ENCODE measurements at places on chromosomes 1 and 21. TPM values are rescaled to one million over a fixed set of nuclear protein-coding genes. Genes with fewer than 3 reads are reported as not detected.
A peak's percentile ranks its signal among the peaks of the same experiment; 100 is the strongest.

GRCh38 chr1:203335503-203335902 lies 15.4 kb downstream of the FMOD start:
- DNase-seq = no peak
- H3K27me3 ChIP-seq = peaks cover 13% of the 10 kb centered on the region
- H3K4me1 ChIP-seq = no peaks in the 10 kb centered on the region

- peak; percentile 42 for DNase-seq
- no peak overlapping the region for H3K27ac ChIP-seq
- peaks cover 3% of the 10 kb centered on the region for H3K4me1 ChIP-seq
- H3K4me3 ChIP-seq = no peak overlapping the region
- no peaks in the 10 kb centered on the region for H3K36me3 ChIP-seq
- H3K27me3 ChIP-seq = no peaks in the 10 kb centered on the region
Observed at GRCh38 chr1:77876884-77877283, 11.5 kb upstream of the NEXN start.

DNA sequence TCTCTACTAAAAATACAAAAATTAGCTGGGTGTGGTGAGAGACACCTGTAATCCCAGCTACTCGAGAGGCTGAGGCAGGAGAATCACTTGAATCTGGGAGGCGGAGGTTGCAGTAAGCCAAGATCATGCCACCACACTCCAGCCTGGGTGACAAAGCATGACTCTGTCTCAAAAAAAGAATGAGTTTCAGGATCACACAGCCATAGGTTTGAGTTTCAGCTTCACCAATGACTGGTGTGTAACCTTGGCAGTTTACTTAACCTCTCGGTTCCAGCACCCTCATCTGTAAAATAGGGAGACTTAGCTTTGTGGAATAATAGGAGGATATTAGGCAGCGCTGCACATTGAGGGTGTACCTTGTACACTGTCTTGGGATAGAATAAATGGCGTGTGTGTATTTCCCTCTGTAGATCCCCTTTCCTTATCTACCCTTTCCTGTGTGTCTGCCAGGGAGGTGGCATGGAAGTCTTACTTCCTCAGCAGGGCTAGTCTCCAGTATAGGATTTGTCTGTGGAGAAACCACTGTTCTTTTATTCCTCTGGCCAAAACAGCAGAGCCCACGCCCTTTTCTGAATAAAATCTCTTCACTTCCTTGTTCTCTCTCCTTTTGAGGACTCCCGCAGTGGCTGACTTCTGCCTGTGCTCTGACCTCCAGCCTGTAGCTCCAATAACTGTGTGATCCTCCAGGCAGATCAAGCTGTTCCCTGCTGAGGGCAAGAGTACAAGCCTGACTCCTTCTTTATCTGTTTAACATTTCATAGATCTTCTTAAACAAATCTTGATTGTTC lies 90.4 kb downstream of the HHAT start:
- H3K27me3 ChIP-seq = no peaks in the 10 kb centered on the region
- H3K27ac ChIP-seq = no peak overlapping the region
- no peak for DNase-seq

DNA sequence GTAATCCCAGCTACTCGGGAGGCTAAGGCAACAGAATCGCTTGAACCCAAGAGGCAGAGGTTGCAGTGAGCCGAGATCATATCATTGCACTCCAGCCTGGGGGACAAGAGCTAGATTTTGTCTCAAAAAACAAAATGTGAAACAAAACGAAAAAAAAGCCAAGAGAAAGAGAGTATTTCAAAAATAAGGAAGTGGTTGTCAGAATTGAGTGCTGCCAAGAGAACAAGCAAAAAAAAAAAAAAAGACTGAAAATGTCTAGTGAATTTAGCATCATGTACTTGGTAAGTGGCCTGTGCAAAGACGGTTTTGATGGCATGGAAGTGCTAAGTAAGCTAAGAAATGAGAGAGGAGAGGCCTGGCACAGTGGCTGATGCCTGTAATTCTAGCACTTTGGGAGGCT lies 14.3 kb downstream of the KPNA6 start:
- peaks cover 5% of the 10 kb centered on the region for H3K4me1 ChIP-seq
- H3K4me3 ChIP-seq = no peak overlapping the region
- no peaks in the 10 kb centered on the region for H3K36me3 ChIP-seq
- no peaks in the 10 kb centered on the region for H3K27me3 ChIP-seq
- no peak for DNase-seq

DNA sequence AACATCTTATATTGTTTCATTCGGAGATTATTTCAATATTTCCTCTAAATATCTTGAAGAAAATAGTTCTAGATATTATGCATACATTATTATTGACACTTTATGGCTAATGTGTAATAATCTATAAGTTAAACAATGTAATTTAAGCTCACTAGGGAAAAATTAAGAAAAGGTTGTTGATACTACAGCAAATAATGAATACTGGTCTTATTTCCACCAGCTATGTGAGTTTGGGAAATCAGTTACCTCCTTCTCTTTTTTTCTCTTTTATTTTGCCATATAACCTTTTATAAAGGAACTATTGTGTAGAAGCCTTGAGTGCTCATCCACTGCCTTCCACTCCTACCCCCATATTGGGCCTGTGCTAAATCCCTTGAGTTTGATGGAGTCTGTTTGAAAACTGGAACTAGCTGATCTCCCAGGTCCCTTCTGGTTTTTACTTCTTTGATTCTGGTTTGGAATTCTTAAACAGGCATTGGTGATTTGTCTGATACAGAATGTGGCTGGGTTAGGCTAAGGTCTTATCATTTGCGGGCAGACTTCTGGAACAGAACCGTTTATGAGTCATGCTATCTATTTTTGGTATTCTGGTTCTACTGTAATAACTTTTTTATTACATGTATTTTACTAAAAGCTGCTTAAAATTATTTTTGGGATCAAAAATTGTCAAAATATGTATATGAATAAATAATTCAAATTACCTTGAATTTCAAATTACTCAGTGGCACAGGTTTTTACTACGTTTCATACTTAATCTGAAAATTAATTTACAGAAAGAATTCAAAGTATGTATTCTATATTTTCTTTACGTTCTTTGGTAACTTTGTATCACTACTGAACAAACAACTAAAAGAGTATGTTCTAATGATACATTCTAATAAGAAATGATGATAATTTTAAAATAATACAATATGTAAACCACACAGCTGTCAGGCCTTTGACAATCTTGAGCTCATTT lies 5.0 kb upstream of the CDC14A start:
- H3K27ac ChIP-seq = no peak overlapping the region
- DNase-seq = peak; percentile 73
- H3K27me3 ChIP-seq = no peaks in the 10 kb centered on the region

GRCh38 chr1:32303997-32304622 lies 12.2 kb downstream of the HDAC1 start:
- H3K36me3 ChIP-seq = peaks cover 23% of the 10 kb centered on the region
- H3K27ac ChIP-seq = no peak overlapping the region
- H3K4me3 ChIP-seq = no peak overlapping the region
- H3K27me3 ChIP-seq = no peaks in the 10 kb centered on the region

- DNase-seq = no peak
- no peaks in the 10 kb centered on the region for H3K36me3 ChIP-seq
- H3K27ac ChIP-seq = no peak overlapping the region
Observed at GRCh38 chr1:207027921-207028320, 4.6 kb downstream of the C1orf116 start.

- no peak for DNase-seq
- H3K4me3 ChIP-seq = no peak overlapping the region
- H3K27me3 ChIP-seq = no peaks in the 10 kb centered on the region
- no peak overlapping the region for H3K27ac ChIP-seq
- no peaks in the 10 kb centered on the region for H3K4me1 ChIP-seq
Observed at GRCh38 chr1:96002969-96003964, 718.3 kb upstream of the PTBP2 start.

GRCh38 chr1:192904438-192904895 lies 95.6 kb downstream of the RGS2 start:
- H3K4me1 ChIP-seq = no peaks in the 10 kb centered on the region
- H3K36me3 ChIP-seq = no peaks in the 10 kb centered on the region
- DNase-seq = peak; percentile 96
- H3K4me3 ChIP-seq = peak overlapping the region; percentile 43

DNA sequence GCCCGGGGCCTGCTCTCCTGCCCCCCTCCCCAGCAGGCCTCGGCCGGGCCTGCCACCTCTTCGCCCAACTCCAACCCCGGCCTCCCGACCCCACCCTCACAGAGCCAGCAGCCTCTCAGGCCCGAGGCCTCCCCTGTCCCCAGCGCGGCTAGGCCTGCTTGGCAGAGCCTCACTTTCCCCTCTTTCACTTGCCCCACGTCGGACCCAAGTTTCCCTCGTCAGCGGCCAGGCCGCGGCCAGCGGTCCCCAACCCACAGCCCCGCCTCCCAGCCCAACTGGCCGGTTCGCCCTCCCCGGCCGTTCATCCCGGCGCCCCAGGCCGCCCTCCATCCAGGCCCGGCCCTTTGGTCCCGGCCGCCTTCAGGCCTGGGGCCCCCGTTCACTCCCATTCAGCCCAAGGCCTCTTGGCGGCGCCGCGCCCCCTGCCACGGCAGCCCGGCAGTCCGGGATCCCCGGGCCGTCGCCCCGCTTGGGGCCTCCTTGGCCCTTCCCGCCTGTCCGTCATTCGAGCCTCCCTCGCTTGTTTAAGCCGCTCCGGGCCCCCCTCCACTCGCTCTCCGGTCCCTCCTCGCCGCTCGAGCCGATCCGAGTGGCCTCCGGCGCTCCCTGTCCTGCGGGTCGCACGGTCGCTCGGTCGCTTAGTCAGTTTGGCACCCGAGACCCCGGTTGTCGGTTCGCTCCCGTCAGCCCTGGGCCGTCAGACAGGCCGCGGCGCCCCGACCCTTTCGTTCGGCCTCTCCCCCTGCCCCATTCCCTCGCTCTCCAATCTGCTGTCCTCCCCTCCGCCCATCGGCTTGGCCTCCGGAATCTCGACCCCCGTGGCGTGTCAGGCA lies 1.4 kb downstream of the LRRC41 start:
- H3K4me3 ChIP-seq = peak overlapping the region; percentile 98
- peak; percentile 47 for DNase-seq
- peaks cover 11% of the 10 kb centered on the region for H3K36me3 ChIP-seq
- H3K27me3 ChIP-seq = no peaks in the 10 kb centered on the region

DNA sequence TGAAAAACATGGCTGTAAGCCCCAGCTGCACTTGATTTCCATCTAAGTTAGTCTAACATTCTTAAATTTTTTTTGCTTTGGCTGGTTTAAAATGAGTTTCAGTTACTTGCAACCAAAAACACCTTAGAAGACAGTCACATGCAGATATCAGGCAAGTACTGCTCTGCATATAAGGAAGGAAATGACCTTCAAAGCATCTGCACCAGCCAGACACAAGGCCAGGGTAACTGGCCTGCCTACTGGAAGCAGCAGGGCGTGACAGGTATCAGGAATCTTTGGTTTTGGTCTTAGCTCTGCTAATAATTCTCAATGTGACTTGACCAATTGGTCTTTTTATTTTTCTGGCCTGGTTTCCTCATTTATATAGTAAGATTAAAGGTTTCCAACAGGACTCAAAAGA lies 33.5 kb downstream of the SCYL3 start:
- H3K36me3 ChIP-seq = peaks cover 34% of the 10 kb centered on the region
- DNase-seq = no peak
- H3K4me3 ChIP-seq = no peak overlapping the region
- H3K27me3 ChIP-seq = no peaks in the 10 kb centered on the region
- H3K27ac ChIP-seq = no peak overlapping the region

DNA sequence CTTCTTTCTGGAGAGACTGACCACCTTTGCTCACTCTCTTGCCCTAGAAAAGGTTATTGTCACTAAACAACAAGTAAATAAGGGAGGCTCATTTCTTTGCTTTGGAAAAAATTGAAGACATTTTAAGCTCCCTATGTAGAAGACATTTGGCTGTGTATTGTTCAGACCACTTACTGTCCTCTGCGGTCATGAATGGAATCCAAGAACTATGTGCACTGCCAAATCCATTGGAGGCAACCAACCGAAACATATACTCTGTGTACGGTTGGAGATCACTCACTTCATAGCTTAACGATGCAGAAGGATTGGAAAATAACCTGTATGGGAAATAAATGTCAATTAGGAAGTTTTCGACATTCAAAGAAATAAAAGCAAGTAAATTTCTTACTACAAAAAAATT lies 332.8 kb downstream of the KCTD3 start:
- H3K4me1 ChIP-seq = no peaks in the 10 kb centered on the region
- H3K27me3 ChIP-seq = no peaks in the 10 kb centered on the region
- H3K27ac ChIP-seq = no peak overlapping the region
- no peak overlapping the region for H3K4me3 ChIP-seq

DNA sequence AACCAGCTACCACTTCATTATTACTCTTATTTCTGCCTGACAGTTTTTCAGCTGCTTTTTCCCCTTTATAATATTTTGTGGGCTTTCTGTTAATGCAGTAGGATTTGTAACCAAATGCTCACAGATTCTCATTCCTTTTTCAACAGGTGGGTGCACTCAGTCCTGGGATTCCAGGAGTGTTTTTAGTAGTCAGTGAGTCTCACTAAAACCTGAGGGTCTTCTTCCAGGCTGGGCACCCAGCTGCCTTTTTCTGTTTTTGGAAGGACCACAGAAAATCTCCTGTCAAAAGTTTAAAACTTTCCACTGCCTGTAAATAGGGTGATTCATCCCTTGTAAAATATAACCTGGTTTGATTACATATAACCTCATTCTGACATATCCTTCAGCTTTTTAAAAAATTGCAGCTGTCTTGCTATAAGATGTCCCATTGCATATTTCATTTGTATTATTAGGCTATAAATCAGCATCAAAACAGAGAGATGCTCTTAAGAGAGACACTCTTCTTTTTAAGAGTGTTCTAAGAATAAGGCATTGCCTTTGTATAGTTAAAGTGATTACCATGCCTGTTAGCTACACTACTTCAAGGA lies 16.8 kb upstream of the CEP350 start:
- DNase-seq = no peak
- H3K4me1 ChIP-seq = no peaks in the 10 kb centered on the region
- H3K27me3 ChIP-seq = peaks cover 2% of the 10 kb centered on the region
- no peaks in the 10 kb centered on the region for H3K36me3 ChIP-seq
- no peak overlapping the region for H3K4me3 ChIP-seq
- no peak overlapping the region for H3K27ac ChIP-seq

DNA sequence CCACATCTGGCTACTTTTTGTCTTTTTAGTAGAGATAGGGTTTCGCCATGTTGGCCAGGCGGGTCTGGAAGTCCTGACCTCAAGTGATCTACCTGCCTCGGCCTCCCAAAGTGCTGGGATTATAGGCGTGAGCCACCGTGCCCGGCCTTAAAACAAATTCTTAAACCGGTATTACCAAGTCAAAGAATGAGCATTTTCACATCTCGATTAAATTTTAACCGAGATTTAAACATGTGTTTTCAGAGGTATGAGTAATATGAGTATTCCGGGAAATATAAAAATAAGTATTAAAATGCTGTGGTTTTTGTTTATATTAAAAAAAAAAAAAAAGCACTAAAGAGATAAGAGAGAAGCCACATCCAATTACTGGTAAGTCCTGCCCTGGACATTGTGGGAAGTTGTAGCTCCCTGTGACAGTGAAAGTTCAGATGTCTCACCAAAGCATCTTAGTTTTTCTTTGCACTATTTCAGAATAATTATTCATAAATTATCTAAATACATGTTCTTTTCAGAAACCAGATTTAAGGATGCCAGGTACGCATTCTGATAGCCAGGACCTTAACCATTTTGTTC lies 24.9 kb downstream of the ZNF281 start:
- H3K27me3 ChIP-seq = no peaks in the 10 kb centered on the region
- no peaks in the 10 kb centered on the region for H3K36me3 ChIP-seq
- H3K27ac ChIP-seq = no peak overlapping the region

- H3K4me1 ChIP-seq = no peaks in the 10 kb centered on the region
- no peaks in the 10 kb centered on the region for H3K27me3 ChIP-seq
- no peak overlapping the region for H3K4me3 ChIP-seq
- H3K27ac ChIP-seq = no peak overlapping the region
- DNase-seq = peak; percentile 45
- H3K36me3 ChIP-seq = no peaks in the 10 kb centered on the region
Observed at GRCh38 chr1:196295766-196296165, 312.5 kb downstream of the KCNT2 start.

The F13B gene
- total RNA-seq = not detected

The OR2L5 gene
- total RNA-seq = not detected

The GMEB1 gene
- 11.9 TPM for total RNA-seq

The SLAMF1 gene
- not detected for total RNA-seq

The PIGC gene
- 17.8 TPM for total RNA-seq

The CSF3R gene
- total RNA-seq = 0.22 TPM

The GPR52 gene
- total RNA-seq = 0.55 TPM
